A172 (cell line): ENCODE measurements at places on chromosomes 7 and 10.

DNA sequence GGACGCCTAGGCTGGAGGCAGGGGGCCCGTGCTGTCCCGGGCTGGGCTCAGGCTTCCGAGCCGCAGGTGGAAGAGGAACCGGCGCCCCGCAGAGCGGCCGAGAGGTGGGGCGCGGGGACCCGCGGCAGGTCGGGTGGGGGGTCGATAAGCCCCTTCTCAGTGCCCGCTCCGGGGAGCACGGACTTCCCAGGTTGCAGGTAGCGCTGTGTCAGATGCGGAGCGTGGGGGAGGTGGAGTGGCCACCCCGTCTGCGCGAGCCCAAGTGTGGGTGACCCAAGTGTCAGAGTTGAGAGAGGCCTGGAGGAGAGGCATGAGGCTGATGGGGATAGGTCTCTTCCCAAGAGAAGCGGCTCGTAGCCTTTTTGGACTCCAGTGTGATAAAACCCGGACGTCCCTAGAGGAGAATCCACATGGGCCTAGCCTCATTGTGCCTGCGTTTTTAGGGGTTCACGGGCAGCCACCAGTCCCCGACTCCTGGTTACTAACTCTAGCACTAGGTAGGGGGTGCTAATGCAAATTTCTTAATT is 580 bp downstream of the EEPD1 start:
- no peak for DNase-seq

- no peak for DNase-seq
Observed at GRCh38 chr7:115603416-115603815, 427.1 kb downstream of the TFEC start.

DNA sequence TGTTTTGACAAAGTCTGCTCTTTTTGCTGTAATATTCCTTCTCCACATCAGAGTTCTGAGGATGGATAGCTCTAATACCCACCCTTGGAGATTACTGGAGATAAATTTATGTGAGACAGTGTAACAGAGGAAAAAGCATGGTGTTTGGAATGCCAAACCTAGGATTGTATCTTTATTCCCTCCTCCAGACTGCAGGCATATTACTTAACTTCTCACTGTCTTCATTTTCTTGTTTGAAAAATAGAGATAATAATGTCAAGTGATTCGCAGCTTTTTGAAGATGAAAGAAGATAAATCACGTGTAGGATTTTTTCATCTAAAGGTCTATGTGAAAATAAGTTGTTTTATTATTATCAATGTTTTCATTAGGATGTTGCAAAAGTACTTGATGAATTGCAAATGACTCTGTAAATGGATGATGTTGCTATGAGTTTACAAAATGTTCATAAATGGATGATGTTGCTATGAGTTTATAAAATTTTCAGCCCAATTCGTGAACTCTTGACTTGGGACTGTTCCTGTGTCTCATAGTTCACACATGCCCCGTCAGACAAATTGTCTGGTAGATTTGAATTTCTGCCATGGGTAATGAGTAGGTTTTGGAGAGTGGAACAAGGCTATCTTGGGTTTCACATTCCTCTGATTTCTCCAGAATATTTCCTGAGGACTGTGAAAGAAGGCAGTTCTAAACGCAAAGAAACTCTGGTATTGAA is 113.1 kb upstream of the IGFBP3 start:
- DNase-seq: no peak

DNA sequence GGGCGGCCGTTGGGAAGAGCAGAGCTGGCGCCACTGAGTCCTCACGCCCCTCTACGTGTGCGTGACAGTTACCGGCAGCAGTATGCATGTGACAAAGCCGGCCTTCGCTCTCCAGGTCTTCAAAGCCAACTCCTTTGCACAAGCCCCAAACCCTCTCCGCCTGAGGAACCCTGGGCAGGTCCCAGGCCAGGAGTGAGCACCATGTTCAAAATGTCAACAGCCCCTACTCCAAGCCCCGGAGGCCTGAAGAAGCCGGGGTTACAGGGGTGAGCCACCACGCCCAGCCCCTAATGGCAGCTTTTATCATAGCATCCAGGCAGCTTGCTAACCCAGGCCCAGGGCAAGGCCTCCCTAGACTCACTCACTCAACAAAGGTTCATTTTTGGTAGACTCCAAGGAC is 70.8 kb downstream of the OAT start:
- no peak for DNase-seq

DNA sequence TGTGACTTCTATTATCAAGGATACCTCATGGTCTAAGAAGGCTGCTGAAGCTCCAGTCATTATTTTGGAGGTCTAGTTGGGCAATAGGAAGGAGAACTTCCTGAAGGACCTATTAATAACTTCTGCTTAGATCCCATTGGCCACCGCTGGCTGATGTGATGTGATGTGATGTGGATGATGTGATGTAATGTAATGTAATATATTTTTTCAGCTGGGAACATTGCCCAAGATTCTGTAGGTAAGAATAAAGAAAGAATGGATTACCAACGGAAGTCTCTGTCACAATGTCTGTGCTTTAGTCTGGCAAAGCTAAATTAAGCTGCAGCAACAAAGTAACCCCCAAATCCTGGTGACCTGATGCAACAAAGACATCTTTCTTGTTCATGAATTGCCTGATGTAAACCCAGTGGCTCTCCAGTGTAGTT is 233.7 kb downstream of the PTEN start:
- DNase-seq: no peak
